H7 (cell line): ENCODE measurements at places on chromosomes 1 and 21.

DNA sequence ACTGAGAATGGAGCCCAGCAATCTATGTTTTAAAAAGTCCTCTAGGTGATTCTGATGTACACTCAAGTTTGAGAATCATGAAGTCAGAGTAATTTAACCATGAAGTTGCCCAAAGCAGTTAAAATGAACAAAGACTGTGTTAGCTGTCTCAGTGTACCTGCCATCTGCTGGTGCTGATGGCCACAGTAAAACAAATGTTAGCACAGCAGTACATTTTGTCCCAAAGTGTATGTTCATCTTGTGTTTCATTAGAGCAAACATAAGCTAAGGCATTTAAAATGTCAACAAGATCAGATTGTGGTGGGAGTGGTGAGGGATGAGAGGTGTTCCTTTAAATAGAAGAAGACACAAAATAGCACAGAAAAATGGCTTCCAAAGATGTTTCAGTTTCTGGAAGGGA is 31.1 kb downstream of the FYB2 start:
- no peak for DNase-seq

- no peak for DNase-seq
Observed at GRCh38 chr1:192797143-192797542, 11.7 kb upstream of the RGS2 start.

- peak; percentile 77 for DNase-seq
Observed at GRCh38 chr1:23796466-23797271, 3.9 kb downstream of the GALE start.

- no peak for DNase-seq
Observed at GRCh38 chr1:209692296-209692695, 12.3 kb upstream of the HSD11B1 start.

GRCh38 chr1:8364528-8365442 is 46.9 kb downstream of the SLC45A1 start:
- DNase-seq = peak; percentile 49

DNA sequence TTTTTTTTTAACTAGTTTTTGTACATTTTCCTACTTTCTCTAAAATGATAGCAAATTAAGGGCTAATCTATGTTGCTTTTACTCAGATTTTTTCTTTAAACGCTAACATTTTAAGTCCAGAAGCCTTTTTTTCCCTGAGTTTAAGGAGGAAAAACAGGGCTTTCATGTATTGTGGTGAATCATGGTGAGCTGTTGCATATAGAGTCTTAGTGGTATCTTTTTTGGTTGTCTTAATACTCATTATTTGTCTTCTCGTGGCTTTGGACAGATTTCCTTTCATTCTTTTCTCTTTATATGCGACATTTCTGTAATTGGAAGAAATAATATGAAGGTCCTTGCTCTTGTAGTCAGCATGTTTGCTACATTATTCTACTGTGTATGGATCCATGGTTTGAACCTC is 1015.6 kb downstream of the PLA2G4A start:
- DNase-seq = no peak

GRCh38 chr21:26140164-26140579 is 30.4 kb downstream of the APP start:
- no peak for DNase-seq

DNA sequence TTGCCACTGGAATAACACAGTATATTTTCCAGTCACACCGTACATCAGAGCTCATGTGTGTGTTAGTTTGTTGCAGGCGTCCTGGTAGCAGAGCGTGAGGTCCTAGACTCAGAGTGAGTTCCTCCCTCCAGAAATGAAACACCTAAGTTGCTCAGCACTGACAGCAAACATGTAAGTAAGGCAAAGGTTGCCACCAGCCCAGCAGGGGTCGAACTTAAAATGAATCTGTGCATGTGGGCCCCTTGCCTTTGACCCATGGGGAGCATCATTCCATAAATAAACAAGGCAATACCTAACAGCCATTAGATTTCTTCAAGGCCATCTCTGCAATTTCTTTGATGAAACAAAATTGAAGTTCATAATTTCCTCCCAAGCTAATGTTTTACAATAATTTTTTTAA is 125.3 kb upstream of the ERG start:
- DNase-seq = no peak

- DNase-seq = no peak
Observed at GRCh38 chr1:186845576-186846210, 16.9 kb downstream of the PLA2G4A start.

DNA sequence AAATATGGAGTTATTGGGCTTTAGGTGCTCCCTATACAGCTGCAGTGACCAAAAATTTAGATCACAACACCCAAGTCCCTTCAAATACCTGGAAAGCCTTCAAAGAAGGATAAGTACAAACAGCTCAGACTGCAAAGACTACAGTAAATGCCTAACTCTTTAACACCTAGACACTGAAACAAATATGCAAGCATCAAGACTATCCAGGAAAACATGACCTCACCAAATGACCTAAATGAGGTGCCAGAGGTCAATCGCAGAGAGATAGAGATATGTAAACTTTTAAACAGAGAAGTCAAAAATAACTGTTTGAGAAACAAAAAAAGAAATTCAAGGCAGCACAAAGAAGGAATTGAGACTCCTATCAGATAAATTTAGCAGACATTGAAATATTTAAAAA is 753.8 kb upstream of the B3GALT2 start:
- no peak for DNase-seq

DNA sequence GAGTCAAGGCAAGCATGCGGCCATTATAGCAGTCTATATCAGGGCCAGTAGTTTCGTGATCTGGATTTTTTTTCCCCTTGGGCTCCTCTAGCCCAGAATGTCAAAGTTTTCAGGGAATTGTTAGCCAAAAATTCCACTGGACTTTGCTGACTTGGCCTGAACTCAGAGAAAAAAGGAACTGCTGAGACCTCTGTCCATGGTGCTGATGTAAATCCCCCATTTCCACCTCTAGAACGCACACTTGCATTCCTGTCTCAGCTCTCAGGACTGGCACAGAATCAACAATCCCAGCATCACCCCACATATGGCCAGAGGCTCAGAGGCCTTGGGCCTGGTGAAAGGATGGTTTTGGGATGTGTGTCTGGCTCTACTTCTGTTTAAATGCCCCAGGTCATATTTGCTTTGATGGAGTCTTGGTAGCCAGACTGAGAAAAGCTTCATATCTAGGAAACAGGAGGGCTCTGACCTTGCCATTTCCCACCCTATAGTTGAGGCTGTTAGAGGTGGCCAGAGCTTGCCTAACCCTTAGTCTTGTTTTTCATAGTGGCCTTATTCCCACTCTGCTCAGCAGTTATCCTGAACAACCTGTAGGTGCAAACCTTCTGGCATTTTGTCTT is 16.9 kb upstream of the EFCAB14 start:
- peak; percentile 48 for DNase-seq

- no peak for DNase-seq
Observed at GRCh38 chr1:165647517-165647916, 16.5 kb downstream of the MGST3 start.

- DNase-seq = no peak
Observed at GRCh38 chr1:117260761-117261423, 50.2 kb upstream of the VTCN1 start.

- DNase-seq = no peak
Observed at GRCh38 chr1:32465578-32465933, 684 bp downstream of the ZBTB8B start.

- no peak for DNase-seq
Observed at GRCh38 chr1:183986941-183987340, 50.6 kb downstream of the COLGALT2 start.

- DNase-seq = no peak
Observed at GRCh38 chr1:11176081-11176706, 13.0 kb upstream of the ANGPTL7 start.

GRCh38 chr1:174314433-174314832 is 133.3 kb upstream of the GPR52 start:
- no peak for DNase-seq

GRCh38 chr1:57319791-57320190 is 104.1 kb downstream of the DAB1 start:
- DNase-seq = no peak

DNA sequence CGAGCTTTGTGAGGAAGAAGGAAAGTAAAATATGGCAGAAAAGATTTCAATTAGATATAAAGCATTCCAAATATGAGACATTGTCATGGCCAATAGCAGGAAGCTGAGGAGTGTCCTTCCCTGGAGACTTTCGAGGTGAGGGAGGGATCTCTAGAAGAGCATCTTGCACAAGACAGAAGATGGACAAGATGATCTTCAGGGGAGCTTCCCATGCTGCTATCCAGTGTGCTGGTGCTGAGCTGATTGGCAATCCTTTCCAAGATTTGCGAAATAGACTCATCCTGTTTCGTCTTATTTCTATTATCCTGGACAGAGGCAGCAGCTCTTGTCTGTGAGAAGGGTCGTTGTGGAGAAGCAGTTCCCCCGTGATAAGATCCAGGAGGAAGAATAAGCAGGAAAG is 342.0 kb upstream of the CAMK1G start:
- no peak for DNase-seq

DNA sequence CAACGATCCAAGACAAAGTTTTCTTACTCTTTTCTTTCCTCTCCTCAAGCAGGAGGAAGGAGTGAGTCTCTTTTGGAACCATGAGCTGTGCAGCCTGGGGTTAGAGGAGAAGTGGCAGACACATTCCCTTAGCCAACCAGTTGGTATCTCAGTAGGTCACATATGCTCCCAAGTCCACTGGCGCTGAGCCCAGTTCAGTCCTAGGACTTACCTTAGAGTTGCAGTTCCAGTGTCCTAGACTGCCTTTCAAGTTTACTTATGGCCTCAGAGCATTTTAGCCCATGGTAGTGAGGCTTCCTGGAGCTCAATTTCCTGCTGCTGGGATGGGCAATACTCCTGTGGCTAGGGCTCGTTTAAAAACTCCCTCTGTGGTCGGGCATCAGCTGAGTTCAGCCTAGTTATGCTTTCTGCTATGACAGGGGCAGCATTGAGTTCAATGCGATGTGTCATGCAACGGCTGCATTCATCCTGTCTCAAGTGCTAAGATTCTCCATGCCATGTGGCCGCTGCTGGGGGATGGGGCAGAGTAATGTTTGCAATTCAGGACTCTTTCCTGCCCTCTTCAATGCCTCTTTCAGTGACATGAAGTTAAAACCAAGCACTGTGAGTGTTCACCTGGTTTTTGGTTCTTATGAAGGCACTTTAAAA is 103.8 kb downstream of the LRRC7 start:
- DNase-seq = no peak
